ENCODE measurements at places on chromosomes 1 and 21.

DNA sequence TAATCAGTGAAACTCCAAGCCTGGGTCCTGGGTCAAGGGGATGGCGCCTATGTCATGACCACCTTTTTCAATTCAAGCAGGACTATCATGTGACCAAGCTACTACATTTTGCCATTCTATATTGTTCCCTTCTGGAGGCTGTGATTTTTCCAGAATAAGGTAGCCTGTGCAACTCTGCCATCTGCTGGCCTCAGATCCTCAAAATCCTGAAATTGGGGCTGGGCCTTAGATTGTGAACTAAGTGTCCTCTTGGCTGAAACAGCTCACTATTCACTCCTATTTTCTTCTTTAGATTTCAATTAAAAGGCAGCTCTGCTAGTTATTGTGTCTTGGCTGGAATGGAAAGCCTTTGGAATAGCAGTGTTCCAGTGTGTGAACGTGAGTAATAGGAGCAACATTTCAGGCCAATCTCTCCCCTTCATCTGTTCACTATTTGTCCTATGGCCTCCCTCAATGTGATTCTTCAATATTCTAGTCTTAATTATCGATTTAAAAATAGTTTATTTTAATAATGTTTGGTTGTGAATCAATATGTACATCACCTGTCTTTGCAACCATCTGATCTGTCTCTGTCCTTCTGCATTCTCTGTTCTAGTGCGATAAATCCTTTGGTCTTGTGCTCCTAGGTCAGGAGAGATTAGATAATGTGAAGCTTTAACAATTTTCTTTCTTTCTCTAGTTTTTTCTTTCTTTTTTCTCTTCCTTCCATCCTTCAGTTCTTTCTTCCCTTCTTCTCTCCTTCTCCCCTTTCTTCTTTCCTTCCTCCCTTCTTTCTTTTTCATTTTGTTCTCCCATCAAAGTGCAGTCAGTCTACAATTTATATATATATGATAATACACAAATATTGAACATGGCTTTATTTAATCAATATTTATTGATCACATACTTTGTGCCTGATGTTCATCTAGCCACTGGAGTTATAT, 69.8 kb downstream of the CR1 start:
- no peak for DNase-seq

DNA sequence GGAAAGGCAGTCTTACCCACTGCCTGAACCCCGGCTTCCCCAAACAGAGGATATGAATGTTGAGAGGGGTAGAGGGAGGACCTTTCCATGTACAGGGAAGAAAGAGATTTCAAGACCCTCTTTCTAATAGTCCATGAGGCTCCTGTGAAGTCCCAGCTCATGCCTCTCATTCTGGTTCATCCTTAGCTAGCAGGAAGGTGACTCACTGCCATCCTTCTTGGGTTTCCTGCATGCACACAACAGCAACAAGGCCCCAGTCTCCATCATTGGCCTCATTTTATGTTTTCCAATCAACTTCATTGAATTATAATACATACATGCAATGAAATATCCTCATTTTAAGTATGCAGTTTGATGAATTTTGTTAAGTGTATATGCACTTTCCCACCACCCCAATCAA, 46.2 kb downstream of the SYT2 start:
- DNase-seq, result no peak

DNA sequence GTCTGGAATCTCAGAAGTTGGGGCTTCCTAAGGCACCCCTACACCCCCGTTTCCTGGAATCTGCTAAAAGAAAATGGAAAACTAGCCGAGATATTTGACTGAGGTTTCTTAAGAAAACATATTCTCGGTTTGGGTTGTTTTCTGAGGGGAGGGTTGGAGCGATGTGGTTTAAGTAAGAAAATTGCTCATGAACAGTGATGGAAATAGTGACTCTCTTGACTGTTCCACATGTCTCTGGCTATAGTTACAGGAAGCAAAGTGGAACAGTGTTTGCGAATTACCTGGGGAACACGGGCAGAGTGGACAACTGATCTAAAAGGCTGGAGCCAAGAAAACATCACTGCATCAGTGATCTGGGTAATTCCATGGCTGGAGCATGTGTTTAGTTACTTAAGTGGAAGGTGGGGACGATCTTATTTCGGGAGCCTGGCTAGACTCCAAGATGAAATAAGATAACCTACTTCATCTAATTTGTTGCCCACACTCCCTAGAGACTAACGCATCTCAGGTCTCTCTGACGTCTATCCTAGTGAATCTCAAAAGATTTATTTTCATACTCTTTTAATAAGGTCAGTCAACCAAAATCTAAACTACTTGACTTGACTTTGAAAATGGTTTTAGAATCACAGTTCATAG, 92.4 kb downstream of the KCNJ15 start:
- DNase-seq, result no peak

DNA sequence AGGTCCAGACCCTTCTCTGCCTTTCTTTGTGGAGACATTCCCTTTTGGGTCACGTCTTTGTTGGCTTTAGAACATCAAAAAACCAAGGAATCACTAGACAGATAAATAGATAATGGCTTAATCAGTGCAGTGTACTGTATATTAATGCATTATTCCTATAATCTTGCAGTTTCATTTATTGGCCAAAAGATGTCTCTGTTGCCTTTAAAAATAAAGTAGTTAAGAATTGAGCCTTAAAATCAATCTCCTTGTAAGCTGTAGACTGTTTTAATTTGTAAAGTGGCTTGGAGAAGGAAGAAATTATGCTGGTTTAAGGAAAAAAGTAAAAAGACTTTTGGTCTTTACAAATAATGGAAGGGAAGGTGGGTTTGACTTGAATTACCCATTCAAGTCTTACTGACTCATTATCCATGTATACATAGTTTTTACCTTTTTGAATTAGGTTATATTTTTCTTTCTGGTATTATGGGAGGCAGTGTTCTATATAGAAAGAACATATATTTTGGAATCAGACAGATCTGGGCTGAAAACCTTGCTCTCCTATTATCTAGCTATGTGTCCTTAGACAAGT, 84.6 kb downstream of the VPS13D start:
- peak; percentile 13 for DNase-seq

GRCh38 chr1:212968368-212968863, 18.1 kb downstream of the VASH2 start:
- DNase-seq, result no peak

GRCh38 chr1:233410906-233411305, 83.4 kb downstream of the MAP3K21 start:
- no peak for DNase-seq

- no peak for DNase-seq
Observed at GRCh38 chr1:244375051-244375450, 76.7 kb downstream of the ADSS2 start.

DNA sequence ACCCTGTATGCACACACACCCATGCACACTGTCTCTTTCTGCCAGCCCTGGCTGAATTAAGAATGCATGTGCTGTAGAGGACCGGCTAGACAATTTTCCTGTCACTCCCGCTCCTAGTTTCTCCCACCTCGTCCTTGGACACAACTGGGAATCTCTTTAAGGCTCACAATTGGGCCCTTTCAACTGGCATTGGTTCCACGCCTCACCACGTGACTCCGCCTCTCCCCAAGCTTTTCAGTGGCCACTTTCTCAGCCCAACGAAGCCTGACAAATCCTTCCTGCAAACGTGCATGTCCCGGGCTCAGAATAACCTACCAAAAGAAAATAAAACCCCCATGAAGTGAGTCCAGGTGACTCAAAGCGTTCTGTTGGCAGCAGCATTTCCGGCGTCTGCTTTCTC, 33.8 kb downstream of the FBXO2 start:
- DNase-seq, result no peak

DNA sequence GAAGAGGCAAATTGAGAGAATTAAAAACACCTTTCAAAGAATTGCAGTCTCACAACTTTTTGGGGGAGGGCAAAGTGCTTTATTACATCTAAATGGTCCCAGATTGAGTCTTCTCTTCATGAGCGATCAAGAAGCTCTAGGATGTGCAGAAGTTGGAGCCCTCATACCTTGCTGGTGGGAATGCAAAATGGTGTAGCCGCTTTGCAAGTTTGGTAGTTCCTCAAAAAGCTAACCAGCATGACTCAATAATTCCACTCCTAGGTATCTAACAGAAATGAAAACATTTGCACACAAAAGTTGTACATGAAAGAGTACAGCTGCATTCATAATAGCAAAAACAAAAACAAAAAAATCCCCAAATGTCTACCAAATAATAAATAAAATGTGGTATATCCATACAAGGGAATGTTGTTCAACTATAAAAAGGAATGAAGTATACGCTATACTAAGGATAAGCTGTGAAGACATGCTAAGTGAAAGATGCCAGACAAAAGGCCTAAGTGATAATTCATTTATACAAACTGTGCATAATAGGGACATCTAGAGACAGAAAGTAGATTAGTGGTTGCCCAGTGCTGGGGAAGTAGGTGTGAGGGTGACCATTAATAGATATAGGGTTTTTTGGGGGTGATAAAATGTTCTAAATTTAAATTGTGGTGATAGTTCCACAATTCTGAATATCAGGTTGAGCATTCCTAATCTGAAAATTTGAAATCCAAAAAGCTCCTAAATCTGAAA, 55.2 kb downstream of the SELENOF start:
- no peak for DNase-seq

- no peak for DNase-seq
Observed at GRCh38 chr1:217322834-217323233, 308.1 kb downstream of the GPATCH2 start.

- no peak for DNase-seq
Observed at GRCh38 chr1:76827066-76827465, 40.2 kb upstream of the ST6GALNAC5 start.

DNA sequence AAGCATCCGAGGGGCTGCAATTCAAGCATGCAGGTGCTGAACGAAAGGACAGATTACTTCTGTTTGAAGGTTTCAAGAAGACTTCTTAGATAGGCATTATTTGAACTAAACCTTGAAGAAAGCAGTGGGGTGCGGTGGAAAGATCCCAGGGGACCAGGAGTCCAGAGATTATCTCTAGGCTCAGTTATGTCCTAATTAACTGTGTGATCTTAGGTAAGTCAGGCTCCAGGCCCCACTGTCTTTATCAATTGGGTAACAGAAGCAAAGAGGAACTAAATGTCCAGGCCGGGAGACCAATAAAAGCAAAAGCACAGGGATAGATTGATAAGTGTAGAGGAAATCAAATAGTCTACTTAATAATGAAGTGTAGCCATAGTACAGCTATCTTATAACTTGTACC, 72.9 kb upstream of the CDC42BPA start:
- no peak for DNase-seq

DNA sequence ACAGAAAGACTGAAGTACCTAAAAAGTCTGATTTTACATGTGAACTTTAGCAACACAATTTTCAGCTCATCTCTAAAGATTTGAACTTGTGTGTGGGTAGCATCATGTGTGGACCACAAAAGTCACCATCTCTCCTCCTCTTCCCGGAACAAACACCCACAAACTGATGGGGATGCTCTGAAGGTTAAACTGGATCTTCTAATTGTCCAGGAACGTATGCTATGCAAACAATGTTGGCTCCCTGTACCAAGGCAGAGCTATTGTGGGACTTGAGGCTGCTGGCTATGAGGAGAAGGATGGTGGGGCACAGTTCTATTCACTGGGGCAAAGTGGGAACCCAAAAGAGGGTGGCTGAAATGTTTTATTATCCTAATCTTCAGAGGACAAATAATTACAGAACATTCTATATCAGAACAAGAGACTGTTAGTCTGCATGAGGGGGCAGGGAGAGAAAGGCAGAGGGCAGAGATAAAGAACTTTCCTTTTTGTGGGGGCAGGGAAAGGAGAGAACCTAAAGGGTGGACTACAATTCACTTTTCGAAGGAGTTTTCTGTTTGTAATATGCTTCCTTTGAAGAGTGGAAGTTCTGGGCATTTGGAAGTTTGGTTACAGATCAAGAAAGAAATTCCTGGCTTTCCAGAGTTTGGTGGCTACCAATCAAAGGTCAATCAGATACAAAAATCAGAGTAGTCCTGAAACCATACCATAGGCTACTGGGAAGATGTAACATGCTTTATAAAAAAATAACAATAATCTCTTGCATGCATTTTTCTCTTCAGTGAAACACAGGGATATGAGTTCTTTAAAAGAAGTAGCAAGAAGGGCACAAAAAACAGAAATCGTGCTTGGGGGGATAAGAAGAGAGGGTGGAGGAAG, 62.9 kb downstream of the GADD45A start:
- DNase-seq, result peak; percentile 57

GRCh38 chr1:66464802-66465201, 69.2 kb upstream of the SGIP1 start:
- peak; percentile 81 for DNase-seq

DNA sequence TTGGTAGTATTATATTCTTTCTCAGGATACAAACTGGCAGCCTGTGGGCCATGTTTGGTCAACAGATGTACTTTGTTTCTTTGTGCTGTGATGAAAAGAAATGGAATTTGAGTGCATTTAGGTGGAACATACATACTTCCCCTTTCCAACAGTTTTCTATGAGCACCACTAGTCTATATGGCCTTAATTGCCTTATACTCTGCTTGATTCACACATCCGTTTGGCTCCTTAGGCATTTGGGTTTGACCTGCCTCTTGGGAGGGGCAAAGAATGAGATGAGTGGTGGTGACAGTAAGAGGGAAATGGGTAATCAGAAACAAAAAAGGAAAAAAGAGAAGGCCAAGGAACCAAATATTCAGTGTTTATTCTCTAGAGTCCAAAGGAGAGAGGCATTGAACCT, 17.0 kb downstream of the CFAP126 start:
- DNase-seq, result no peak

DNA sequence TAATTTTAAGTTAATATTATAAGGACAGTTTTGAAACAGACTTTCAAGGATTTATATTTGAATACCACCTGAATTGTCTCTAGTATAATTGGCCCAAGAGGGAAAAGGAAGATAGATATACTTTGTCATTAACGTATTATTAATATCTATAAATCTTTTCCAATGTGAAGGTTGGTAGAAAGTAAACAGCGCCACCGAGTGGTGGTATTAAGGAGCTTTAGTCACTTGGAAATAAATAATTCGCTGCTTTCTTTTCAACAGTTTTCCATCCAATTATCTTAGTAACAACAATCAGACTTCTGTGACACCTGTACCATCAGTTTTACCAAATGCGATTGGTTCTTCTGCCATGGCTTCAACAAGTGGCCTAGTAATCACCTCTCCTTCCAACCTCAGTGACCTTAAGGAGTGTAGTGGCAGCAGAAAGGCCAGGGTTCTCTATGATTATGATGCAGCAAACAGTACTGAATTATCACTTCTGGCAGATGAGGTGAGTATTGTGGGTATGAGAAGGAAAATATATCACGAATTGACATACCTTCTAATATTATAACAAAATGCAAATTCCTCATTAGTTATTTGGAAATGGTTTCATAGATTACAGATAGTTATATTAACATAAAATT, 37.7 kb downstream of the SH3GLB1 start:
- no peak for DNase-seq

Data from AG08396 (cell line).